ENCODE measurements at places on chromosomes 6 and 20. TPM values are rescaled to one million over a fixed set of nuclear protein-coding genes. Genes with fewer than 3 reads are reported as not detected.

DST gene
- 257 TPM for total RNA-seq

DNA sequence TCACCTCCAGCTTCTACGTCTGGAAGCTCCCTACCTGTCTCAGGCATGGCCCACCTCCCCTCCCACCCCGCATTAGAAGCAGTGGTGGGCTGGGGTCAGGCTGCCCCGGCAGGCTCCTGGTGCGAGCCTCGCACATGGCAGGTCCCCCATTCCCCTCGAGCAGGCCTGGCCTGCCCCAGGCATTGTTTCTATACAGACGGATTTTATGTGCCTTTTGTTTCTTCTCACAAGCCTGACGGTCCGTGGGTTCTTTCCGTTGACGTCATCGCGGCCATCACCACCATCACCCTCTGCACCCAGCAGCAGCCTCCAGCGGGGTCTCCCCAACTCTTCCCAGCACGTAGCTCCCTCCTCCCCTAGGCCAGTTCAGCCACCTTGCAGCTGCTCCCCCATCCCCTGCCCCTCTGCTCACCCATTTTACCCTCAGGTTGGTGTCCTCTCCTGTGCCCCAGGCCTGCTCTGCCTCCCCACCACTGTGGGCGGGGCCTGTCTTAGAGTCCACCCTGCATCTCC lies 4.6 kb downstream of the CST7 start:
- no peak for DNase-seq

- DNase-seq: no peak
These were observed 430.2 kb downstream of the FRK start for GRCh38 chr6:115630424-115631024.

- no peak for DNase-seq
These were observed 9.5 kb downstream of the TMEM30A start for GRCh38 chr6:75275067-75275466.

Measured in right atrium auricular region (tissue), 2 donors.